ENCODE measurements at places on chromosomes 7 and 10.
A peak's percentile ranks its signal among the peaks of the same experiment; 100 is the strongest.

GRCh38 chr7:144842377-144842851, 6.6 kb upstream of the TPK1 start:
- DNase-seq, result no peak

DNA sequence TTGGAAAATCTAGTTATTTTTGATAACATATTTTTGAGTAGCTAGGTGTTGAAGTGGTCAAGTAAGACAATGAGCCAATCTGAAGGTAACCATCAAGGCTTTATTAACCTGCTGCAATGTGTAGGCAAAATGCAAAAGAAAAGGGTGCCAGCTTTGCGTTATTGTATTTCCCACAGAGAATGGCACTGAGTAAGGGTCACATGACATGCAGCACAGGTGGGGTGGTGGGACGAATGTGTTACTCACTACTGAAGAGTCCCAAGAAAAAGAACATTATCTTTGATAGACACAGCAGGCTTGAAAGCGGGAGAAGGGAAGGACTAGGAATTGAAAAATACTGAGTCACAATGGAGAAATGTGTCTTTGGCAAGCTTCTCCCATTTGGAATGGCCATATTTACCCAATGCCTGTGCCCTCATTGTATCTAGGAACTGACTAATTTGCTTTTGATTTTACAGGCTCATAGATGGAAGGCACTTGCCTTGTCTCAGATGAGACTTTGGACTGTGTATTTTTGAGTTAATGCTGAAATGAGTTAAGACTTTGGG, 898.6 kb upstream of the POT1 start:
- no peak for DNase-seq

DNA sequence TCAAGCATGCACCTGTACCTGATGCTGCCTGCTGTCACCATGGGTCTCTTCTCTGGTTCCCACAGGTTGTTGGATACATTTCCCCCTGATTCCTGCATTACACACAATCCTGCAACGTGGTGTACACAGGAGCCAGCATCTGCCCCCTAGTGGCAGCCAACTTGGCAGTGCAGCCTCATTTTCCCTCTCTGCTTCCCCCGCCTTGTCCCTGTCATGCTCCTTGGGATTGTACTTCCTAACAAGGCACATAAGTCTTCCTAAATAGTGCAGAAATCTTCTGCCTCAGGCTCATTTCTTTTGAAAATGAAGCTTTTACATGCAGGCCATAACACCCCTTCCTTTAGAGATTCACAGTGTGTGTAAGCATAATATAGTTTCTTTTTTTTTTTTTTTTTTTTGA, 387.5 kb downstream of the CCSER2 start:
- DNase-seq, result peak; percentile 21

DNA sequence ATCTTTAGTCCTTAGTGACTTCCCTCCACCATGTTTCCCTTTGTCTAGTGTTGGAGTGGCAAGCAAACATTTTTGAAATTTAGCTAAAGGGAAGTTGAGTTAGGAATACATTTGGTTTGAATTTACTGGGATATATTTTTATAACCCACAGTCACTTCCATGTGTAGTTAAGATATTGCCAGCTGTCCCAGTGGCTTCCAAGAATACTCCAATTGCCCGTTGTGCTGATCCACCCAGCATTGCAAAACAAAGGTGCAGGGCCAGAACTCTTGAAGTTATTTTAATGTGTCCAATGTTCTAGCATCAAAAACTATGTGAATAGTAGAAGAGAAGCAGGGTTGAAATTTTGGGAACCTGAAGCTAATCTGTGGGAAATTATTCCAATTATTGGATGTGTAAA, 2.5 kb upstream of the P4HA1 start:
- no peak for DNase-seq

DNA sequence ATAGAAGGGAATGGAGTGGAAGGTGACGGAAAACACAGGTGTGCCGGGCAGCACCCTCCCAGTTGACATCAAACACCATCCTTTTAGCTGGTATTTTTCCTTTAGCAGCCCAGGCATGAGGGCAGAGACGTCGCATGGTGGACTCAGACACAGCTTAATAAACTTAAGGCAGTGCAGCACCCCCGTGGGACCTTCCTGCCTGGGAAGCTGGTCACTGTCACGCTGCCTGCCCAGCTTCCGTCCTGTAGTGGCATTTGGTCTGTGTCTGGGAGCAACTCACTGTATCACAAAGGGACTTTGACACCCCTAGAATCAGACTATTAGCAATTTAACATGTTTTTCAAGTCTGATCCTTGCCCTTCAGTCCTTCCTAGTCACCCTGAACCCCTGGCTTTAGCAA, 35.8 kb downstream of the IL15RA start:
- no peak for DNase-seq

GRCh38 chr10:47165168-47165710, 134.8 kb upstream of the GDF10 start:
- no peak for DNase-seq

- DNase-seq, result no peak
Observed at GRCh38 chr7:49715486-49715885, 58.0 kb upstream of the VWC2 start.

DNA sequence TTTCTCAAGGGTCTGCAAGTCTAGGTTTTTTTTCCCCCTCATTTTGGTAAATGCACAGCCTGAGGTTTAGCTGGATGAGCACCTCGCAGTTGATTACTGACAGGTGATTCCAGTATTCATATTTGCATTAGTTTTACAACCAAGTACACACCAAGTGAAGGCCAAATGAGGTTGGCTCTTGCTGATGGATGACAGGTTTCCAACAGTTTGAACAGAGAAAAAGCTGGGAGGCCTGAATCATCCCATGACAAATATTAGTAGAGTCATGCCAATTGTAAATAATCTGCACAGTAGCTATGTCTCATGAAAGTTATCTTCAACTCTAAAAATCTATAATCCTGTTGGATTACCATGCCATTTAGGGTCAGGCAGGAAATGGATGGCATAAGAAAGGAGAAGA, 399.8 kb downstream of the HTR7 start:
- DNase-seq, result no peak

- peak; percentile 77 for DNase-seq
Observed at GRCh38 chr10:77333610-77334340, 303.8 kb downstream of the KCNMA1 start.

DNA sequence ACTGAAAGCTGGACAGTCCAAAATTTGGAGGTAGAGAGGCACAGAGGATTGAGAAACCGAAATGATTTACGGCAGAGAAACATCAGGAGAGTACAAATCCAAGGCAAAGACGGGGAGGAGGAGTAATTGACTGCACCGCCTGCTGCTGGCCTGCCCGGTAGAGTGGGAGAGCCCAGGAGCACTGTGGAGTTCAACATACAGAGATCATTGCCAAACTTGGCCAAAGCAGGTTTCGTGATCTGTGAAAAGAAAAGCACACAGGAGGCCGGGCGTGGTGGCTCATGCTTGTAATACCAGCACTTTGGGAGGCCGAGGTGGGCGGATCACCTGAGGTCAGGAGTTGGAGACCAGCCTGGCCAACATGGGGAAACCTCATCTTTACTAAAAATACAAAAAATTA, 306.0 kb upstream of the PFKP start:
- DNase-seq, result no peak

DNA sequence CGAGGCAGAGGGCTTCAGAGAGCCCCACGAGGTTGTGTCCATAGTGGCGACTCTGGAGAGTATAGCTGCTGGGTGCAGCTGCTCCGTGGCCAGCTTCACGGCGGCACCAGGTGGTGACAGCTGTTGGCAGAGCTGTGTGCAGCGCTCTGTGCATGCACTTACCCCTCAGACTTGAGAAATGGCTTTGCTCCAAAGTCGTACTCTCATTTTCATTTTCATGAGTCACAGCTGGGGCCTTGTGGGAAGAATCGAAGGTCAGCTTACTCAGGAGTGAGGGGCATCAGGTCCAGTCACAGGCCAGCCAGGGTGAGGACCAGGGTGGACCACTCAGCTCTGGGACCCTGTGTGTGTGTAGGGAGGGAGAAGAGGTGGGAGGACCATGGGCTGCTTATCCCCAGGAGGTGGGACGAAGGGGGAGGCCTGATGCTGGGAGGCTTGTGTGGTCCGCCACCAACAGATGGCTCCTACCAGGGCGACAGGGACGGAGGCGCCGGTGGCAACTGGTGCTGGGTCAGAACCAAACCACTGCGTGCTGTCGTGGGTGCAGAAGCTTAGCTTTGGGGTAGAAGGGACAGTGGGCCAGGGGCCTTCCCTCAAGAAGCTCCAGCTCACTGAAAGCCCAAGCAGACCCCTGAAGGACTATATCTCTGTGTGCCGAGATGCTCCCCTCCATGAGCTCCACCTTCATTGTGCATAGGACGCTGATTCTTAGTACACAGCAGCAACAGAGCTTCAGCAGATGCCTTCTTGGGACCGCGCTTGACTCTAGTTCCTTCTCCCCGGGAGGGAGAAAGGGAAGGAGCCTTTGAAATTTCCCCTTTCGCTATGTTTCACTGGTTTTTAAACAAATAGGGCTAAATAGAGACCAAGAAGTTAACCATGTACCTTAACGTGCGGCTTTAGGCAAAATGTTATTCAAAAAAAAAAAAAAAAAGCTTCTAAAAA, 225.0 kb downstream of the CELF2 start:
- peak; percentile 2 for DNase-seq

DNA sequence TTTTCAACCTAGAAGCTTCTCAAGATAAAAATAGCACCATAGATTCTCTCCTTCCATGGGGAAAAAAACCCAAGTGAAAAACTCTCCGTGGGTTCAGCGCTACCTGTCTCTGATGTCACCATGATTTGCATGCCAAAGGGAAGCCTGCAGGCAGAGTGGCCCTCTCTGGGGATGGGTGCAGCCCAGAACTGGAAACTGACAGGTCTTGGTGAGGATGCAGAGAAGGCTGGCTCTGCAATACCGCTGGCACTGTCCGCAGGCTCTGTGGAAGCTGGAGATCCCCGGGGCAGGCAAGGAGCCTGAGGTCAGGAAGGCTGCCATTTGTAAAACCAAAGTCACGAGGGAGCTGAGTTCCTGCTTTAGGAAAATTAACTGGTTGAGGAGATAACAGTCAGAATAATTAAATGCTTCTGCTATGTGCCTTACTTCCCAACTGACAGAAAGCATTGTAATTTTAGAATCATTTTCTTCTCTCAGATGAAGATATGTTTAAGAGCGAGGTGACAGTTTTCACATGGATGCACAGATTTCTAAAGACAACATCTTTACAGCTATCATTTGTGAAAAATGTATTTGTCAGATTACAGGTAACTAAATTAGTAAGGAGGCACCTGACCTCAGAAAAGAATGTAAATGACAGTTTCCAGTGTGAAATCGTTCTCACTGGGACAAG, 731.5 kb upstream of the FZD8 start:
- no peak for DNase-seq
